ENCODE measurements at places on chromosomes 5 and 9.

- DNase-seq, result no peak
These were observed 1111.4 kb downstream of the CDH18 start for GRCh38 chr5:18876565-18876964.

DNA sequence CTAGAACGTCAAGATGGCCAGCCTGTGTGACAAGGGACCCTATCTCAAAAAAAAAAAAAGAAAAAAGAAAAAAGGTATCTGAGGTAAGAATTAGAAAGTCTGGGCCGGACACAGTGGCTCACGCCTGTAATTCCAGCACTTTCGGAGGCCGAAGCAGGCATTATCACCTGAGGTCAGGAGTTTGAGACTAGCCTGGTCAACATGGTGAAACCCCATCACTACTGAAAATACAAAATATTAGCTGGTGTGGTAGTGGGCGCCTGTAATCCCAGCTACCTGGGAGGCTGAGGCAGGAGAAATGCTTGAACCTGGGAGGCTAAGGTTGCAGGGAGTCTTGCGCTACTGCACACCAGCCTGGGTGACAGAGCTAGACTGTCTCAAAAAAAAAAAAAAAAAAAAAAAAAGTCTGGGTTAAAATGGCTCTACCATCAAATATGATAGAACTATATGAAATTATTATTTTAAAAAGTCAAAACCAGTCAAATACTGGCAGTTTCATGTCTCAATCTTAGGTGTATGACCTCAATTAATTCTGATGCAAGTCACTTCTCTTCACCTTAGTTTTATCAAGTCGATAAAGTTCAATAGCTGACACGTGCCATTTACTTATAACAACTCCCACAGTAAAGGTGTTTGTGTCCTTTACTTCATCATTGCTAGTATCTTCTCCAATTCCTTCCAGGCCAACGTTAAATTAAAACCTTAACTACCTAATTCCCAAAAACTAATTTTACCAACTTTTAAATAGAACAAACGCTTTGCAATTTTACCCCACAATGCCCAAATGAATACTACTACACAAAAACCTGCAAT, 1.1 kb downstream of the RPS23 start:
- no peak for DNase-seq

- DNase-seq, result no peak
These were observed 50.9 kb upstream of the CEMIP2 start for GRCh38 chr9:71819115-71819739.

- no peak for DNase-seq
These were observed 10.6 kb upstream of the MOCS2 start for GRCh38 chr5:53120165-53120564.

DNA sequence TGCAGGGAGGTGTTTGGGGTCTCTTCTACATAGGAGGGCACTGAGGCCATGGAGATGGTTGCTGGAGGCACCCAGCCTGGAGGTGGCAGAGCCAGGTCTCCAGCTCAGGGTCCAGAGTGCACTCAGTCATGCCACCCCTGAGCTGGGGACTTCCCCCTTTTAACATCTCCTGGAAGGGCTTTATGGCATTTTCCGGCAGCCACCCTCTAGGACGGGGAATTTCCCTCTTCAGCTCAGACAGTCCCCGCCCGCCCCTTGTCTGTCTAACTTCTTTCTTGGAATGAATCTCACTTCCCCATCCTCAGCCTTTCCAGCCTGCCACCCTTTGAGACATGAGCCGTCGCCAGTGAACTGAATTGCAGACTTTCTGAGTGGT, 49.9 kb downstream of the COL15A1 start:
- DNase-seq, result no peak

DNA sequence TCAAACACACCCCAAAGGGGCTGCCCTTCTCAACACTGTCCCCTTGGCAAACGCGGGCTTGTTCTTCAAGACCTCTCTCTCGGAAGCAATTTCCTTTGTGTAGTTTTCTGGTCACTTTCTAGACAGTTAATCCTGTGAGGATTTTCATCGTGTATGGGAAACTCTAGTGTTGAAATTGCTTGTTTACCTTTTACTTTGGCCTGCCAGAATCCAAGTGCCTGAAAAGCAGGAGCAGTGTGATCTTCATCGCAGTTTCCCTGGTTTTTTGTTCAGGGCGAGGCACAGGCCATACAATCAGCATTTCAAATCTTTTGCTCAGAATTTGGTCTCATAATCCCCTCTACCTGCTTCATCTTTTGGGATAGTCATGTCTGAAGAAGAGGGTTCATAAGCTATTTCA, 115.7 kb upstream of the C9orf72 start:
- DNase-seq, result no peak

DNA sequence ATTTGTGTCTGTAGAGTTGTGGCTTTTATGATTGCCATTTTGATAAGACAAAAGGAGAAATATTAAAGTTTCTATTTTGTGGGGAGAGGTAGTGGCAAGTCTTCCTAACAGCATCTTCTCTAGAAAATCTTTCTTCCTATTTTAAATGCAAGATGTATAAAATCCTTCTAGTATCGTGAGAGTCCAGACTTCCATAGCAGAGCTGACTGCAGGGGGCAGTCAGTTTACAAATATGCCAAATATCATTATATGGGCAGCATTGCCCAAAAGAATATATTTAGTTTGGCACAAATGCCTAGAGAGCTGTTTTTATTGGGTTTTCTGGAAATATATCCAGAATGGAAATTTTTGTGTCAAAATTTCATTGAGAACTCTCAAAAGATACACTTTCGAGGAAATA, 82.1 kb upstream of the ALDH1A1 start:
- no peak for DNase-seq

DNA sequence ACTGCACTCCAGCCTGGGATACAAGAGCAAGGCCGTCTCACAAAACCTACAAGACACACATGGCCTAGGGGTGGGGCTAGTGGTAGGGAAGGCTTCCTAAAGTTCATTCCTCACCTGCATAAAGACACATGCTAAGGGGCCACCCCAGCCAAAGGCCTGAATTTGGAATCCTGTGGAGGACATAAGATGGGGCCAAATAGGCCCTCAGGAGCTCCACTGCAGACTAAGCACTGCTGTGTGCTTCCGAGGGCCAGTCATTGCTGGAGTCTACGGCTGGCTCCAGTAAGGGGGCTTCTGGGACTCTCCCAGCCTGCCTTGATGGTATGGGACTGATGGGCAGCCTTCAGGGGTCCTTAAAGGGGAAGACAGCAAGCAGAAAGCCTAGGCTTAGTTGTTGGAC, 5.7 kb downstream of the NOP16 start:
- no peak for DNase-seq

- no peak for DNase-seq
These were observed 14.7 kb upstream of the SMIM32 start for GRCh38 chr5:136207631-136208030.

DNA sequence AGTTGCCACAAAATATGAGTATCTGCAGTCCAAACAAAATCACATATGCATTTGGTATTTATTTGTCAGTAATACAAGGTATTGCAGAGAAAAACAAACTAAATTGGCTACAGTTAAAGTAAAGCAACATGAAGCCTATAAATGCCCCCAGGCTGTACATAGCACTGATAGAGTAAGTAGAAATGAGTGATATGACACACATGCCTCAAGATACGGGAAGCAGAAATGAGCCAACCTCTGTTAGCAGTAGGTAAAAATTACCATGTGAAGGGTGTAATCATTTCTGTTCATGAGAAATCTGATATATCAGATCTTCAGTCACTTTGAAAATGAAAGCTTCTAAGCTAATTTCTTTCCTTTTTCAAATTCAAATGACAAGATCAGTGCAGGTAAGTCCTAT, 131.1 kb downstream of the CHSY3 start:
- no peak for DNase-seq

GRCh38 chr9:79004032-79004431, 567.7 kb upstream of the TLE4 start:
- DNase-seq, result no peak

DNA sequence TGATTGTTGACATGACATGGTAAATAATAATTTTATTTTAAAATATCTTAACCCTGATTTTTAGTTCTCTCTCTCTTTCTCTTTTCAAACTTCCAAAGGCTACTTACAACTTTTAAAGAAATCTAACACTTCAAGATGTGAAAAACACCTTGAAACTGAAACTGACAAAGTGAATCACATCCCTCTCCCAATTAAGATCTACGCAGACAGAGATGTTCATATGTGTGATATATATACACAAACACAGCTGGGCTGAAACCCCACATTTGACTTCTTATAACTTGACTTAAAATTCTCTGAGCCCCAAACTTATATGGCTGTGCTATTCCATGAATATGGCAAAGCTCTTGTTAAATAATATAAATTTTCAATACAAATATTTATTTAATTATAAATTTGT, 261.2 kb upstream of the PTPRD start:
- DNase-seq, result no peak

GRCh38 chr9:90870621-90871326, 69.2 kb downstream of the SYK start:
- no peak for DNase-seq

- DNase-seq, result no peak
These were observed 161.0 kb downstream of the PAM start for GRCh38 chr5:102916109-102916508.

DNA sequence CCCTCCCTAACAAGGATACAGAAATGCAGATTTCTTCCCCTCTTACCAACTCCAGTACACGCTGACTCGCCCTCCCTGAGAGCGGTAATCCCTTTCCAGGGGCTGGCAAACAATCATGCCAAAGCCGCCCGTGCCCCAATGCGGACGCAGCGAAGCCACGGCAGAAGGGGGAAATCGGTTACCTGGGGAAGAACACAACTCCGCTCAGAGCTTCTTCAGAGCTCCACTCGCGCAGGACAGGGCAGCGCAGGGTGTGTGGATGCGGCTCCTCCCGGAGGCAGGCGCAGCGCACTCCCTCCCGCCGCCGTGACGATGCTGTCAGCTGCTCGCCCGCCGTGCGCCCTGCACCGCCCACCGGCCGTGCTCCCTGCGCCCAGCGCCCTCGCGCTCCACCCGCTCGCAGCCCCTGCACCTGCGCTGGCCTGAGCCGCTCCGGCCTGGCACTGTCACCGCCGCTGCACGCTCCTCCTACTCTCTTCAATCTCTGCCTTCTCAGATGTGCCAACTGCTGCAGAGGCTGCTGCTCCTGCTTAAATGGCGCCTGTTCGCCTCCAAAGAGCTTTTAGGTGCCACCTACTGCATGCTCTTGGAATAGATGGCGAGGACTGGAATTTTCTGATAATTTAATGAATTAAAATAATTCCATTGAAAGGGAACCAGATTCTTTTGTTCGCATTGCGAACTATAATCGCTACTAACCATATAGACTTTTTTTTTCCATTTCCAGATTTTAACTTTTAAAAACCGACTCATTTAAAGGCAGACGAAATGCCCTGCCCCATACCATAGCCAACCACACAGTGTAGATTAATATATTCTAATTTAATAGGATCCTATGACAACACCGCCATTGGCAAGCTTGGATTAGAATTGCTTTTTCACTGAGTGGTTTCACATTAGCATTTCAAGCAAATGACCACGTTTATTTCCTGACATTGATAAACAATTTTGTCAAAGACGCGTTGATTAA, at the start of gene DIRAS2:
TSS of gene DIRAS2 (minus strand) at position 255 of the 970 bp plus-strand sequence. CDS start 28,997 bp downstream, outside the sequence.
- DNase-seq, result no peak

DNA sequence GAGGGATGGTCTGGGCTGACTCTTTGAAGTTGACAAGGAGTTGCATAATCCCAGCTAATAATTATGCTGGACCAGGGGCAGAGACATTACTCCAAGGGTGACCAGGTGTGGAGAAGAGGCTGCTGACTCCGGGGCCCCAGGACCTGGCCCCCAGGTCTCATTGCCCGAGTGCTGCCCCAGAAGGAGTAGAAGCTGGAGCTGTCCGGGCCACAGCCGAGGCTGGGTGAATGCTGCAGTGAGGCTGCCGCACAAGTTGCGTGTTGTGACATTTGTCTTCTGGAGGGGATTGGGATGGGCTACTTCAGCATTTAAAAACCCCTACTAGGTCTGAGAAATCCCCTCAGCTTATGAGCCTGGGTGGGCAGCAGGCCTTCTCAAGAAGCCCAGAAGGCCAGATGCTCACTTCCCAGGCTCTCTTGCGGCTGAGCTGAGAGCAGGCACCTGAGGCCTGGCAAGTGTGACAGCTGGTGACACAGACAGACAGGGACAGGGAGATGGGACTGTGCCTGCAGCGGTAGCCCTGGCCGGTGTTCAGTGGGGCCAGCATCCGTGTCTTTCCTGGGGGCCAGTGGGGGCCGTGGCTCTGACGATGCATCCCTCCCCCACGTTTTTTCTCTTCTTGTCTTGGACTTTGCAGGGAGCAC, 122.8 kb downstream of the KCNIP1 start:
- DNase-seq, result no peak

GRCh38 chr5:162067655-162068411, at the start of gene GABRG2:
GABRG2 (plus strand) TSS chr5:162067773; CDS start chr5:162068000, 227 bp downstream.
- no peak for DNase-seq

DNA sequence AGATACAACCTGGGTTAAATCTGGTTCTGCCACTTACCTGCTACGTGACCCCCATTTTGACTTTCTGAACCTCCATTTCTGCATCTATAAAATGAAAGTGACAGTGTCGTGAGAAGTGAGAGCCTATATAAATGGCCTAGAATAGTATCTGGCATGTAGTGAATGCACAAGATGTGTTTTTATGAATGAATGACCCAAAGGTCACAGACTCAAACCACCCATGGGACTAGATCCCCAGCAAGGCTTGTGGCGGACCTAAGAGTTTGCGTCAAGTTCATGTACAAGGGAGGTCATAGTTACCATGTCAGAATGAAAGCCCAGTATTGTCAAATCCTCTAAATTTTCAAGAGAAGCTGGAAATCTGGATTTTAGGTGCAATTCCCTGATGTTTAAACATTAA, 11.2 kb upstream of the SETD9 start:
- DNase-seq, result no peak

Data from stimulated activated CD8-positive, alpha-beta memory T cell treated with anti-CD3 and anti-CD28 coated beads, Interleukin-15, amount 100 ng/mL, for 4 hours (primary cell).